ENCODE measurements at places on chromosomes 11 and 22.

DNA sequence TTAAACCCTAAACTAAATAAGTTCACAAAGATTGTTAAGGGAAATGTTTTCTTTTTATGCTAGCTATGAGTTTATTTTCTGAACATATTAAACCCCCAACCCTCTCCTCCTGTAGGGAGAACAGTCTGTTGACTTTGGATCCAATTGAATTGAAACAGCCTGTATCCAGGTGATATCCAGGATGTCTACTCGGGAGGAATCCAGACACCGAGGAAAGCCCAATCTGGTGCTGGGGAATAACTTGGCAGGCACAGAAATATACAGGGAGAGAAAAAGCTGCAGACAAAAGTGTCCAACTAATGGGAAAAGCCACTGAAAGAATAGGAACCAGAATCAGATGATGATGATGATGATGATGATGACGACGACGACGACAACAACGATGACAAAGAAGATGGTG, 93.9 kb upstream of the API5 start:
- DNase-seq = no peak

DNA sequence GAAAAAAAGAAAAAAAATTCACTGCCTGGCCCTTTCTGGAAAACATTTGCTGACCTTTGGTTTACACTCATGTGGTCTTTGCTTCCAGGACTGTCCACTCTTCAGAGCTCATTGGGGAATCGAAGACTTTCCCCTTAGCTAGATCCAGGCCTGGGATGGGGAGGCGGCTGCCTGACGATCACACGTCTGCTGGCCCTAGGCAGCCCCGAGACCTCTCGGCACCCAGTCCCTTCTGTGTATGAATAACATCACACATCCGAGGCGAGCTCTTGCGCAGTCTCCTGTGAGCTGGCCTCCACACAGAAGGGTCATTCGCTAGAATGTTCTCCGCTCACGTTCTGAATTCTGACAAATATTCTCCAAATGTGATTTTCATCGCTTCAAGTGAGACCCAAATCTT, 25.7 kb upstream of the GAL start:
- DNase-seq = no peak

DNA sequence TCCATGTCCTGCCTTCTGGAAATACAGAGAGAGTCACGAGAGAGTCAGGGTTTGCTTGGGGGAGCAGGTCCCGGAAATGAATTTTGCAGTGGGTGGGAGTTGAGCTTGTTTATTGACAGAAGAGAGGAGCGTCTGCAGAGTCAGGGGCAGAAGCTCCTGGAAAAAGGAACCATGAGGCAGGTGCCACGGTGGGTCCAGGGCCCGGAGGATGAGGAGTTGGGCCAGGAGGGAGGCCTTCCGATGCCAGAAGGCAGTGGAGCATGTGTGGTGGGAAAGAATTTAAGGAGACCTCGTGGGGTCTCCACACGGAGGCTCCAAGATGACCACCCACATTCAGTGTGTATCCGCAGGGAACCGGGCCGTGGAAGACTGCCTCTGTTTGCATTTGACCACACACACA, 461.2 kb downstream of the BRD1 start:
- no peak for DNase-seq

GRCh38 chr11:60857378-60858232, 1.9 kb upstream of the PTGDR2 start:
- no peak for DNase-seq

DNA sequence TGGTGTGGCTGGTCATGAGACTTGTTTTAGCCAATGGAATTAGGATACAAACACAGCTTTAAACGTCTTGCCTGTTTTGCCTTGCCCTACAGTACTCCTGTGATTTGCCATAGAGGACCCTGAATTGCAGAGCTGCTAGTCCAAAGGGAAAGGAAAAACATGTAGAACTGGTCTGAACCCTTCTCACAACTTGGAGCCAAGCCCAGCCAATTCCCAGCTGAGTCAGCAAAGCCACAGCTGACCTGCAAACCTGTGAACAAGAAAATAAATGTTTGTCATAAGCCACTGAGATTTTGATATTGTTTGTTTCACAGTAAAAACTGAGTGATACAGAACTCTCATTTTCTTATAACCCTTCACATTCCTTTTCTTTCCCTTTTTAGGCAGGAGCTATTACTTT, 360.5 kb upstream of the API5 start:
- DNase-seq = no peak
